IMR-90 (cell line): ENCODE measurements at places on chromosomes 13 and 19. TPM values are rescaled to one million over a fixed set of nuclear protein-coding genes. Genes with fewer than 3 reads are reported as not detected.

DNA sequence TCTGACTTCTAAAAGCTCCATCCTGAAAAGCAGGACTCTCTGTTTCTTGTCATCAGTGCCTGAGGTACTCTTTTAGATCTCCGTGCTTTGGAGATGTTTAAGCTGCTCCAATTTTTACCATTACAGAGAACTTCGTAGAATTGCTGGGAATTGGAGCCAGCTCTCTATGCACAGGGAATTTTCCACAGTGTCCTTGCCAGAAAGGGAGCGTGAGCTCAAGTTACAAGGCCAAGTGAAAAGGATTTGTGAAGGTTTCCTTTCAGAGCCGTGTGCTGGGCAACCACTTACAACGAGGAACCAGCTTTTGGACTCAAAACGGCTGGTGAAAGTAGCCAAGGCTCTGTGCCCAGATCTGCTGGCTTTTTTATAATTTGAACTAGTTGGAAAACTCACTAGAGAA, 82.6 kb downstream of the NUFIP1 start:
- peak; percentile 71 for DNase-seq

DNA sequence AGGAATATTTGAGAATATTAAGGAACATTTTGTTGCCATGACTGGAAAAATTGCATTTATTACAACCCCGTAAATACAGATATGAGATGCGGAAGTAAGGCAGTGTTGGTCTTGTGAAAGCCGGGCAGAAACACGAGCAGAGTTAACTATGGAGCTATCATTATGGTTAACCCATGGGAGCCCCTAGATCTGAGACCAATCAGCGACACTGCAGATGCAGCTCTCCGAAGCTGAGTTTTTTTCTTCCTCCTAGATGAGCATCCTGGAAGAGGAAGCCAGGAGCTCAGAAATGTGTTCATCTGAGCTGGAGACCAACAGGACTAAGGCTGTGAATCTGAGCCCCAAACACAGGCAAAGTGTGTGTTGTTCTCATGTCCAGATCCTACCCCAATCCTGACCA, 123.0 kb upstream of the KL start:
- DNase-seq, result no peak

- peak; percentile 76 for DNase-seq
These were observed at the start of gene ZNF813 for GRCh38 chr19:53467485-53468262. Gene ZNF813, plus strand, starts transcription at chr19:53467733. Its CDS starts 16,090 bp downstream, at chr19:53483823.

- no peak for DNase-seq
These were observed 30.1 kb downstream of the KLF12 start for GRCh38 chr13:74103970-74104555.

DNA sequence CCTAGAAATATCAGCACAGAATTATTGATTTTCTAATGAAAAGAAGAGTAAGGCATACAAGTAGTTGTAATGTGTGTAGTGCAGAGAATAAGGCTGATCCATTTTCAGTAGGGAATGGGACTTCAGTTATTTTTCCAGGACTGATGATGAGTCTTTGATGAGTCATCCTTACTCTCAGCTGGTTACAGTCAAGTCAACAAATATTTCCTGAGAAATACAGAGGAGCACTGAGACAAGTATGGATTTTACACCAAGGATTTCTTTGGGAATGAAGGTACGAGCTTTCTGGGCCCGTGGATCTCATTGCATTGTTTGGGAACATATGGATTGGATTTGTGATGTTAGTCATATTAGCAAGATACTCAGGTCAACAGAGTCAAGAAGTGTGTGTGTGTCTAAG, 502.7 kb downstream of the FGF9 start:
- peak; percentile 90 for DNase-seq

DNA sequence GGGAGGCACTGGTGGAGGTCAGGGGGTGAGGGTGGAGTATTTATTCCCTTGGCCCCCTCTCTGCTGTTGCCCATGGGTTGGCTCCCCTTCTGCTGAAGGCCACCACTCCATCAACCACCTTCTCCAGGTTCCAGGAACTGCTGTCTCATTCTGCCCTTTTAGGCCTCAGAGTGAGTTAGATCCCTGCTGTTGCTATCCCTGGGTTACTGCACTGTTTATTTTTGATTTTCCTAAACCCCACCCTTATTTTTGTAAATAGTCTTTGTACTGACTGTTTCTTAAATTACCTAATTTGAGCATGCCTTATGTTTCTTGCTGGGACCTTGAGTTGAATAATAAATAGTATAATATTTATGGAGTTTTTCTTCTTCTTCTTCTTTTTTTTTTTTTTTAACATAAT, 132.8 kb downstream of the RGCC start:
- DNase-seq, result no peak

The ZNF431 gene
- total RNA-seq, result 4.5 and 6.1 TPM in 2 replicates

DNA sequence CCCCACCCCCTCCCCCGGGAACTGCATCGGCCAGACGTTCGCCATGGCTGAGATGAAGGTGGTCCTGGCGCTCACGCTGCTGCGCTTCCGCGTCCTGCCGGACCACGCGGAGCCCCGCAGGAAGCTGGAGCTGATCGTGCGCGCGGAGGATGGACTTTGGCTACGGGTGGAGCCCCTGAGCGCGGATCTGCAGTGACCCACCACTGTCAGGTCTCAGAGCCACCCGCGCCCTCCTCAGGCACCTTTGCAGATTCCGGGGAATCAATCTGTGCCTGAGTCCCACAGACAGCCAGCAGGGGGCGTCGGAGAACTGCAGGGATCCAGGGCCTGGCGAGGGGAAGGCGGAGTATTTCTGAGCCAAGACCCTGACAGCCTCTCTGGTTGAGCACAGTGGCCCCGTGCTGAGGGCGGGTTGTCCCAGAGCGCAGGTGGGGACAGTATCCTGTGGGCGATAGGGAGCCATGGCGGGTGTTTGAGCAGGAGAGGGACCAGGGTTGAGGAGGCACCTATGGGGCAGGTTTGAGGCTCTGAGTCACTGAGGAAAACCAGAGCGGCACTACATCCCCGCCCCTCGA, 30.4 kb upstream of the CYP4F8 start:
- DNase-seq, result peak; percentile 28

DNA sequence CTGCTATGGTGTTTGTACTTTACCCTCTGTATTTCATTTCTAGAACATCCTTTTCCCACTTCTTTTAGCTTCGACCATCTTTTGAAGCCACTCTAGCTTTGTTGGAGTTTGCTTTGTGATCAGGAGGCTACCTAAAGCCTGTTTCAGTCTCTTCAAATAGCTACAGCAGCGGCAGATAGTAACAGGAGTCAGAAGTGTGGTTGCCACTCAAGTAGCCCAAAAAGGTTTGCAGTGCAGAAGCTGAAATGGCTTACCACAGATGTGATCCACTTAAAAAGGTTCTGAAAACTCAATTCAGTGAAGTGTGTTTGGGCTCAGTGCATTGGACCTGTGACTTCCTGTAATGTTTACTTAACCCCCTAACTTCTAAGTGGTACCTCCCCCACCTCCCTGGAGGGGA, 26.2 kb downstream of the WASF3 start:
- DNase-seq, result no peak
